ENCODE measurements at places on chromosomes 11 and 22.

DNA sequence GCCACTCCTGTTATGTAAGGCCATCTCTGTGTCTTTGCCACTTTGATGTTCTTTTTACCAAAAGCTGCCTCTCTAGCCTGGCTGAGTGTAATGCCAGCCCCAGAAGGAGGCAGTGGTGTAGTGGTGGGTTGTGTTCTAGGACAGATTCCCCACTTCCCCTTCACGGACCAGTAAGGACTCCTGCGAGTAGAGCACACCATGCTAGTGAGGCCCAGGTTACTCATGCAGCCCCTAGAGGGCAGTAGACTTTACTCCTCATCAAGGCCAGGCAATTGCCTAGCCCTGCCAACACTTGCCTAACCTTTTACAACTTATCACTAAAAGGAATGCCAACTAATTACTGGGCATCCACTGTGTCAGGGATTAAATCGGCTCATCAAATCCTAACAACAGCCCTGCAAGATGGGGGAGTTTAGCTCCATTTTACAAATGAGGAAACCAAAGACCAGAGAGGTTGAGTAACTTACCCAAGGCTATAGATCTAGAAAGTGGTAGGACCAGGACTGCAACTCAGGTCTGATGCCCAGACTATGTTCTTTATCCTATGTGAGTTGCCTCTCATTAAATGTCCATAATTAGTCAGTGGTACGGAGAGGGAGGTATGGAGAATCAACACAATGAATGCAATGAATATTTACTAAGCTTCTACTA is 75.3 kb downstream of the APIP start:
- DNase-seq, result no peak

- DNase-seq, result no peak
Observed at GRCh38 chr11:111456086-111456858, 55.9 kb downstream of the BTG4 start.

- DNase-seq, result peak; percentile 52
Observed at GRCh38 chr11:29527391-29527936, 489.4 kb downstream of the KCNA4 start.

GRCh38 chr11:125275905-125276618 is 111.5 kb downstream of the PKNOX2 start:
- DNase-seq, result no peak

GRCh38 chr22:39308614-39309363 is 10.6 kb downstream of the RPL3 start:
- peak; percentile 69 for DNase-seq

DNA sequence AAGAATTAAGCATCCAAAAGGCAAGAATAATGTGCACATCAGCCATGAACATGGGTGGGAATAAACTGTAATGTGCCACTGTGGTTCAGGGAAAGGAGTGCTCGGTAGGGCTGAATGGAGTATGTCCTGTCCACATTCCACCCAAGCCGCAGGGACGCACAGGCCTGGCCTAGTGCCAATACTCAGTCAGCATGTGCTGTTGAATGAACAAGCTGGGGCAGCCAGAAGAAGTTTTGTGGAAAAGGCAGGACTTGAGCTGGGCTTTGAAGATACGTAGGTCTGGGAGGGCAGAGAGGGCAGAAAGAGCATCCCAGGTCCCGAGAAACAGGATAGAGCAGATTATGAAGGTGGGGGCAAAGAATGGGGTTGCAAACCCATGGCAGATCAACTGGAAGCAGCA is 60.0 kb upstream of the PLET1 start:
- peak; percentile 21 for DNase-seq

GRCh38 chr11:96317571-96317970 is 25.4 kb downstream of the MAML2 start:
- DNase-seq, result no peak

DNA sequence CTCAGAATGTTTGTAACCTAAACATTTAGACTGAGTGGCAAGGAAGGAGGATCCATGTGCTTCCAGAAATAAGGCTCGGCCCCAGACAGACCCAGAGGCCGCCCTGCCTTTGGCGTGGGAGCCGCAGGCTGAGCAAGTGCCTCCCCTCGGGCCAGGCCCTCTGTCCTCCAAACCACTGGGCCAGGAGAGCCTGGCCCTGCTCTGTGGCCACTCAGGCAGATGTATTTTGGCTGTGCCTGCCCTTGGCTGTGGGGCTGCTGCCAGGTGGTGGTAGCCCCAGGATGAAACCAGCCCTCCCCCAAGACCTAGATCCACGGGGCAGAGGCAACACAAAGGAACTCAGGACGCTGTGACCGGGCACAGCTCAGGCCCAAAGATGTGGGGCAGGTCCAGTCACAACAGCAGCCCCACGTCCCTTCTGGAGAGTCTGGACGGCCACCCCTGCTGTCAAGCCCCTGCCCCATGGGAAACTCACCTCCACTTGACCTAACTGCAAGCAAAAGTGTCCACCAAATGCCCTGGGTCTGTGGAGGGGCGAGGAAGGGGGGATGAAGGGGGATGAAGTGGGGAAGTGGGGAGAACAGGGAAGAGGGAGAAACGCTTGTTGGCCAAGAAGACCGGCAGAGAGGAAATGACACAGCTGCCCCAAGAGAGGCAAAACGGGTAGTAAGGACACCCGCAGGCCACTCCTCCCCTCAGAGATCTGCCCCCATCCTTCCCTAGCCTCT is 24.0 kb downstream of the PISD start:
- no peak for DNase-seq
